ENCODE measurements at places on chromosomes 16 and 17.

DNA sequence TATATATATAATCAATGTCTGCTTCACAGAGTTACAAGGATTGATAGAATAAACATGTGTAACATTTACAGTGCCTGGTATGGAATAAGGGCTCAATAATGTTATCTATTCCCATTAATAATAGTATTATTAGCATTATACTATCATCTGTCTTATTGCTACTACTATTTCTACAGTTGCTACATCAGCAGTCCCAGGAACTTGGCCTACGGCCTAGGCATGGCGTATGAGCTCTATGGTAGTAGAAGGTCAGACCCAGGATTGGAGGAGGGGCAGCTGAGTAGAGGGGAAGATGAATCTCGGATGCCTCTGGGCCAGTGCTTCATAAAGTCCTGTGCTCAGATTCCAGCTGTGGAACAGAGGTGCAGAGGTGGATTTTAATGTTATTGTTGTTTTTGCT, 146.3 kb upstream of the TBX2 start:
- no peak for DNase-seq

DNA sequence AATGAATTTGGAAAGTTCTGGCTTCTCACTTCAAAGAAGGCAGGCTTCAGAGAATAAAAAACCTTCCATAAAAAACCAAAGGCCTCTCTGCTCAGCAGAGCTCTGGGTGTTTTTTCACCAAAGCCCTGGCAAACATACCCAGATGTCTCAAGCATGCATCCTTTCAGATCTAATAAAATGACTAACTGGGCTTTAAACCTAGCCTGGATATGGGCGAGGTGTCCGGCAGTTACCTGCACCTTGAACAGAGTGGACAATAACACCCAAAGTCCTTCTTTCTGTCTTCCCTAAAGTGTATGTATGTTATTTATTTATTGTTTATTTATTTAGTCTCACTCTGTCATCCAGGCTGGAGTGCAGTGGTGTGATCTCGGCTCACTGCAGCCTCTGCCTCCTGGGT, 469.3 kb downstream of the XYLT1 start:
- no peak for DNase-seq

- peak; percentile 89 for DNase-seq
Observed at GRCh38 chr17:29579866-29580771, 9.3 kb downstream of the GIT1 start.

GRCh38 chr17:10646392-10646990, 10.6 kb downstream of the MYH3 start:
- DNase-seq = peak; percentile 60

DNA sequence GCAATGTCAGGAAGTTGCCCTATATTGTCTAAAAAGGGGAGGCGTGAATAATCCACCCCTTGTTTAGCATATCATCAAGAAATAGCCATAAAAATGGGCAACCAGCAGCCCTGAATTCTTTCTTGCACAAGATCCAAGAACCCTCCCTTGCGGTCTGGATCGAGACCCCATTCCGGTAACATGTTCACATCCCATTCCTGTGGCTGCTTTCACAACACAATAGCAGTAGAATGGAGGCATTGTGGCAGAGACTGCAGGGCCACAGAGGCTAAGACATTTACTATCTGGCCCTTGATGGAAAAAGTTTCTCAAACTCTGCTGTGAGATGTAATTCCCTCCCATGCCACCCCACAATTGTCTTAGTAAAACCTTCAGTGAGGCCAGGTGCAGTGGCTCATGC, 73.2 kb downstream of the RMI2 start:
- DNase-seq = no peak

DNA sequence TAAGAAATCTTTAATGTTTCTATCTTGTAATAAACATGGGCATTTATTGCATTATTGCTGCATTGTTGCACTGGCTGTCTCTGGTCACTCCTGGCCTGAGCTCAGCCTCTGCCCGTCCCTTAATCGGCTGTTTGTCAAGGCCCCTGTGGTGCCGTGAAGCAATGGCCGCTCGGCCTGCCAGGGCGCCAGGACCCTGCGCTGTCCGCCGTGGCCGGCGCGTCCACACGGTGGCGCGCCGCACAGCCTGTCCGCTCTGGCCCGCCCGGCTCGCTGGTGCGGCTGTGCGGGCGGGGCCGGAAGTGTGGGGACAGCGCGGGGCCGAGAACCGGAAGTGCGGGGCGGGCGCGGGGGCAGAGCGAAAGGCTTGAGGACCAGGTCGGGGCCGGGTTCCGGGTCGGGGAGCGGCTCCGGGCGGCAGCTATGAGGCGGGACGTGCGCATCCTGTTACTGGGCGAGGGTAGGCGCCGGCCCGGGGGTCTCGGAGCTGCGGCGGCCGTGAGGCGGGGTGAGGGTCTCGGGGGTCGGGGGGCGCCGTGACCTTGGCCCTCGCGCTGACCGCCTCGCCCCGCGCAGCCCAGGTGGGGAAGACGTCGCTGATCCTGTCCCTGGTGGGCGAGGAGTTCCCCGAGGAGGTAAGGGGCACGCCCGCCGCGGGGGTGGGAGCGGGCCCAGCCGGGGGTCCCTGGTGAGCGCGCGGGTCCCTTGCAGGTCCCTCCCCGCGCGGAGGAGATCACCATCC, at the start of gene RHOT2:
Gene RHOT2 (plus strand): TSS at position 353 of the 739 bp plus-strand sequence. CDS start 68 bp downstream, at position 421.
- peak; percentile 86 for DNase-seq

GRCh38 chr17:49994085-49995054, 654 bp downstream of the DLX3 start:
- DNase-seq = no peak

DNA sequence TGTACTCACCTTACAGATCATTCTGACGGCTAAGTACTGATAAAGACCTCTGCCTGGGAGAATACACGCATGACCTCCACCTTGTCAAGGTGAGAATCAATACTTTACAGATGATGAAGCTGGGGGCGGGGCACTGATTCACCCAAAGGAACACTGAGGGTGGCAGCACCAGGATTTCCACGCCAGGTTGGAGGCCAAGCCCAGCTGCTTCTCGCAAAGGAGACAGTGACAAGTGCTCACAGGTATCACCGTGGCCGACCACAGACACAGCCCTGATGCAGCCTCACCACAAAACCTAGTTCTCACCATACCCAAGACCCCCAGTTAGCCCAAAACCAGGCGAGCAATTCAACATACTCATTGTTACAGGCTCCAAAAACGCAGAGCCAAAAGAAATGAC, 434.2 kb downstream of the SOX9 start:
- no peak for DNase-seq

- DNase-seq = no peak
Observed at GRCh38 chr17:28533091-28533807, 19.2 kb downstream of the UNC119 start.
